ENCODE measurements at places on chromosomes 12 and 14. TPM values are rescaled to one million over a fixed set of nuclear protein-coding genes. Genes with fewer than 3 reads are reported as not detected.

DNA sequence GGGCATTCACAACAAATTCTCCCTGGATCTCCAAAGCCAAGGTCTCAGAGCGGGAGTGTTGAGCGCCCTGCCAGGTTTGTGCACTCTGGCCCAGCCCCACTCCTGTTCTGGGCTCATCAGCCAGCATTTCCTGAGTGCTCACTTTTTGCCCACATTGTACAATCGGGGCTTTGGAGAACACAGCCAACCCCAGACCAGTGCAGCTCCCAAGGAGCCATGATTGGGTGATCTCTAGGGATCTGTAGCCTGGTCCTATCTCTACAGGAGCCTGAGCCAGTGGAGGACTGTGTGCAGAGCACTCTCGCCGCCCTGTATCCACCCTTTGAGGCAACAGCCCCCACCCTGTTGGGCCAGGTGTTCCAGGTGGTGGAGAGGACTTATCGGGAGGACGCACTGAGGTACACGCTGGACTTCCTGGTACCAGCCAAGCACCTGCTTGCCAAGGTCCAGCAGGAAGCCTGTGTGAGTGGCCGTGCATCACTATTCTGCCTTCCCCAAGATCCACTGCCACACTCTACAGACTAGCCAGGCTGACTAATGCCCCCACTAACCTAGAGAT lies 2.8 kb downstream of the ARHGEF40 start:
- no peak for DNase-seq

DNA sequence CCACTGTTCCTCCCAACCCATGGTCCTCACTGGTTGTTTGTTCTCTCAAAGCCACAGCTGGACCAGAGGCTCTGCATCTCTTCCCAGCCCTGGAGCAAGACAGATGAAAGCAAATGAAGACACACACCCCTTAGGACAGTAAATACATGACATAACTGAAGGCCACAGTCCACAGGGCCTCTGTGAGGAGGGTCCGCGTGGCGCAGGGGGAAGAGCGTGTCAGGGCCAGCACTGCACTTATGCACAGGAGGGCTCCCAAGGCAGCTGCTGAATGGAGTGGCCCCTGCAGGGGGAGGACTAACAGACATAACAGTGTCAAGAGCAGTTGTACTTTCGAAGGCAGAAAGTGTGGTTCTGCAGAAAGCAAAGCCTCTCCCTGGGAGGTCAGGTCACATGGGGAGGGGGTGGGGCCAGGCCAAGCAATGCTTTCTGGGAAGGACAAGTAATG lies 79.9 kb downstream of the CHGA start:
- DNase-seq, result no peak

GRCh38 chr14:66758031-66758613 lies 250.2 kb downstream of the GPHN start:
- no peak for DNase-seq

DNA sequence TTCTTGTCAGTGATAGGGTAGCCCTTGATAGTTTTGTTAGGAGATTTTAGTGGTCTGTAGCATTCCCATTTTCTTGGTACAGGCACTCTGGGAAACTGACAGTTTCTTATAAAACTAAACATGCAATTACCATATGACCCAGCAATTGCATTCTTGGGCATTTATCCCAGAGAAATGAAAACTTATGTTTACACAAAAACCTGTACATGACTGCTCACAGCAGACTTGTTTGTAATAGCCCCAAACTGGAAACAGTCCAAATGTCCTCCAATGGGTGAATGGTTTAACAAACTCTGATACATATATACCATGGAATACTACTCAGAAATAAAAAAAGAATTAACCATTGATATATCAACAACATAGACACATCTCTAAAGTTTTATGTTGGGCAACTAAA lies 75.5 kb downstream of the BORCS5 start:
- no peak for DNase-seq

DNA sequence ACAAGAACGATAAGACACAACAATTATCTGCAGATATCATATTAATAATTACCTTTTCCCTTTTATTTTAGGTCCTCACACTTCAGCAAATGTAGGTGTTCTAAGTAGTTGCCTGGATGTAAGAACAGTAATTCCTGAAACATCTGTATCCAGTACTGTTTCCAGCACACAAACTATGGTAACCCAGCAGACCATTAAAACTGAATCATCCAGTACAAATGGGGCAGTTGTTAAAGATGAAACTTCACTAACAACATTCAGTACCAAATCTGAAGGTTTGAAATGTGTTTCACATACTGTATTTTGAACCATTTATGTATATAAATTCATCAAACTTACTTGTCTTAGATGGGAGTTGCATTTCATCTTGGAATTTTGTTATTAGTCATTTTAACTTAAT lies 31.0 kb downstream of the HCFC2 start:
- DNase-seq, result no peak

DNA sequence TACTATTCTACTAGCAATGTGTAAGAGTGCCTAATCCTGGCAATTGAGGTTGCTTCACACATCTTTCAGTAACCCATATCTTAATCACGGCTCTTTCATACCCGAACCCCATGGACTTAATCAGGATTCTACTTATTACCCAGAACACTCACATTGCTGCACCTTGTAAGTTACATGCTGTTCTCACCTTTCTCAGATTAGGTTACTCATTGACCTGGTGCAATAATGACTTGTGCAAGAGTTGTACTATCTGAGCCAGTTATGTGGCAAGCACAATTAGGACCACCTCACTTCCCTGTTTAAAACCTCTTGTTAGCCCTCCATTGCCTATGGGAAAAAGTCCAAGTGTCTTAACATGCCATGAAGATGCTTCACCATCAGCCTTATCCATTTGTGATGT lies 306.7 kb upstream of the E2F7 start:
- DNase-seq, result no peak

DNA sequence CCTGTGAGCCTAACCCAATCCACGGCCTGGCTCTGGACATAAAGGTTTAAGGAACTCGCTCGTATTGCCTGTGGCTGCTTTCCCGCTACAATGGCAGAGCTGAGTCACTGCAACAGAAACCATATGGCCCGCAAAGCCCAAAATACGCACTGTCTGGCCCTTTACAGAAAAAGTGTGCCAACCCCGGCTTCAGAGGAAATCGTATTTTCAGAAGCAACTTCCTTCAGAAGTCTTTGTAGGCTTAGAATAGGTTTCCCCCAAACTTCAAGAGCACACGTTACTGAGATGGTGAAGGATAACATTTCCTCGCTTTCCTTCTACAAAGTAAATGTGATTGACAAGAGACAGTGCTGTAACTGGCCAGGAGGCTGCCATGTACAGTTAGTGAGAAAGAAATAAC lies 34.8 kb upstream of the TESC start:
- no peak for DNase-seq

DNA sequence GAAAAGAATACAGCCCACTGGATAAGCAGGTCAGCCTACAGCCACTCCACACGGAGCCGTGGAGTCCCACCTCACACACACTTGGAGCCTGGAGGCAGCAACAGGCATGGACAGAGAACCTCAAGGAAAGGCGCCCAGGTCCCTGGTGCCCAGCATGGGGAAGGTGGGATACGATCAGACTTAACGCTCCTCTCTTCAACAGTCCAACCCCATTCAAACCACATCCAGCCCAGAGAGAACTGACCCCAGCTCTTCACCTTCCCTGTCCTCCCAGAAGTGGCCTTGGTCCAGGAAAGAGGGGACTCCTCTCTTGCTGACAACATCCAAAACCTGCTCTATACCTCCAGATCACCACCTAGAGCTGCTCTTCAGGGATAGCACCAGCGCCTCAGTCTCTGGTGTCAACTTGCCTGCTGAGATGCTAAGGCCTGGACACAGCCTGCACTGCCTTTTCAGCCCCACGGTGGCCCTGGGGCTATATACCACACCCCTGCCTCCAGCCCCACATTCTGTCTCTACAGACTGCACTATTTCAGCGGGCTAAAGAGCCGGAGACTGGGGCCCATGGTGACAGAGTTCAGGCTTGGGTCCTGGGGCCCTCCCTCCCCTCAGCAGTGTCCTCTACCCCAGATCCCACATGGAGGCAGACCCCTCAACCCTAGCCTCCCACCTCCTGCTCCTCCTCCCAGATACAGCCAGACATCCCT lies 7.0 kb downstream of the ADCY6 start:
- DNase-seq, result no peak

The IQSEC3 gene
- 3.6 TPM for total RNA-seq

Data from H1 (cell line).